ENCODE measurements at places on chromosomes 16 and 17.
A peak's percentile ranks its signal among the peaks of the same experiment; 100 is the strongest.

DNA sequence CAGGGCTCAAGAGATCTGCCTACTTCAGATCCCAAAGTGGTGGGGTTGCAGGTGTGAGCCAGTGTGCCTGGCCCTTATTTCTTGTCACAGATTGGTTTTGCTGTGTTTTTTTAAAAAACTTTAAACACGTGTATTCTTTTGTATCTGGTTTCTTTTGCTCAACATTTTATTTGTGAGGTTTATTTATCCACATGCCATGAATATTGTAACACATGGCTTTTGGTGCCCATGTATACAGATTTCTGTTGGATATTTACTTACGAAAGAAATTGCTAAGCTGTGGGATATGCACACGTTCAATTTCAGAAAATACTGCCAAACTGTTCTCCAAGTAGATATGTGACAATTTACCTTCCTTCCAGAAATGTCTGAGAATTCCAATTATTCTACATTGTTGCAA, 18.7 kb upstream of the IL34 start:
- no peak for DNase-seq

DNA sequence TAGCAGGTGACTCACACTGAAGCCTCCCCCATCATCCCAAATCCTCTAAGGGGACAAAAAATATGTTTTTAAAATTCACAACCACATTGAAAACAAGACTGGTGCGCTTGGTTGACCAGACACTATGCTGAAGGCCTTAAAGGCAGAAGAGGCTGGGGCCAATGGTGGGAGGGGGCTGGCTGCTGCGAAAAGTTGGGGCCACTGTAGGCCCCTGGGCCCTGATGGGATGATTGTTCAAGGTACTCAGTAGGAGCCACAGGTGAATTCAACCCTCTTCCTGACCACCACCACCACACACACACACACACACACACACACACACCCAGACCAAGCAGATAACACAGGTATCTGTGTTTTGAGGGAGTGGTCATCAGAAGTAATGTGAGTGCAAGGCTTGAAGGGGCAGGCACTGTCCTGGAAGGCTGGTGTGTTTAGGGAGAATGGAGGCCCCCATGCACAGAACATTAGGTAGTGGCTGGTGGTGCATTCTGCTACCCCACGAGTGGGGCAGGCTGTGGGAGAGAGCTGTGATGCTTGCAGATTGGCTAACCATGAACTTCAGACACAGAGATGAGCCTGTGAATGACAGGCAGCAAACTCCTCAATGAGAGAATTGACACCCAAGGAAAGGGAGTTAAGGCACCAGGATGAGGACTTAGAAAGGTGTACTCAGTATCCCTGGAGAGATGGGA, 55.0 kb downstream of the NT5M start:
- DNase-seq = no peak

- DNase-seq = no peak
Observed at GRCh38 chr17:20089756-20090547, 80.8 kb downstream of the SPECC1 start.

DNA sequence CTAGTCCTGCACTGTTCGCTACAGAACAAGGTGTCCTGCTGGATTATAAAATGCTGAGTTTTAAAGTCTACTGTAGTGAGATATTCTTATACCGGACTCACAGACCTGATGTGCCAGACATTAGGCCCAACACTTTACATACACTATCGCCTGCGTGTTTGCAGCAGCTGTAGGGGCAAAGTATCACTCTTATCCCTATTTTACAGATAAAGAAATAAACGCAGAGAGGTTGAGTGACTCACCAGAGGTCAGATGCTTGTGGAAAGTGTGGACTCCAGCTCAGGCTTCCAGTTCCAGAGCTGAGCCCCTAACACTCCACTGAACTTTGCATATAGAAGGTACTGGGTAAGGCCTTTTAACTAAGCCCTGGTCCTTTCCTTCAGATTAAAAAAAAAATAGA, 47.4 kb downstream of the PLXDC1 start:
- DNase-seq = no peak

DNA sequence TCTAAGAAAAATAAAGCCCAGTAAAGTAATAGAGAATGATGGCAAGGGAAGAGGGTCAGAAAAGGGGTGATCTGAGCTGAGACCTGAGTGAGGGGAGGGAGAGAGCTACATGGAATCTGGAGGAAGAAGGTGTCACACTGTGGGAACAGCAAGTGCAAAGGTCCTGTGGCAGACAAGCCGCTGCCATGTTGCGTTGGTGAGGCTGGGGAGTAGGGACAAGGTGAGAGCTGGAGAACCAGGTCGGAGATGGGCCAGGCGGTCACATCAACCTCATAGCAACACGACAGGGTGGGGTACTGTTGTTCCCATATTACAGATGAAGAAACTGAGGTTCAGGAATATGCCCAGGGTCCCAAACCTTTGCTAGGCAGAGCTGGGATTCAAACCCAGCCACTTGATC, 16.6 kb upstream of the CALB2 start:
- DNase-seq = no peak

GRCh38 chr16:15644267-15644961, 1.5 kb upstream of the MARF1 start:
- DNase-seq = no peak

DNA sequence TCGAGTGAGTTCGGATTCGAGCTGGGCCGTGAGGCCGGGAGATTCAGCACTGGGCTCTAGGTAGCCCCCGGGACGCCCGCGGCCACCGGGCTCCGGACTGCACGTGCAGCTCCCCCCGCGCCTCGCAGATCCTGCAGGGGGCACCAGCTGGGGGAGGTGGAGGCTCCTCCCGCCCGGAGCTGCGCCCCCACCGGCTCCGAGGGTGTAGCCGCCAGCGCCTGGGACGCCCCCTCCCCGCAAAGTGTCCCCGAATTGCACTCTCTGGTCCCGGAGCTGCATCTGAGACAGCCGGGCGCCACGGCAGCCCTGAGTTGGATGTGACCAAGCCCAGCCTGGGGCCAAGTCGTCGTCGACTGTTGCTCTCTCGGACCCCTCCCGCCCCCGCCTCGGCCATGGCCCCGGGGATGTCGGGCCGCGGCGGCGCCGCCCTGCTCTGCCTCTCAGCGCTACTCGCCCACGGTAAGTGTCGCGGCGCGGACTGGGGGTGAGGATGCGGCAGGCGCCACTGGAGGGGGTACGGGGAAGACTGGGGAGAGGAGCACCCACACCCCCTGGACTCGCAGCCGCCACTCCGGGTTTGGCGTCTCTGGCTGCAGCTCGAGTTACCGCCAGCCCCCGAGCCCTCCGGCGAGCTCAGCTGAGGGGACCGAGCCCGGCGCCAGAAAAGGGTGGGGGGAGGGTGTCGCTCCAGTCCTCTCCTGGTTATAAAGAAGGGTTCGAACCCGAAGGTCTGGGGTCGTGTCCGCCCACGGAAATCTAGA, 1.5 kb downstream of the TMEM132E start:
- DNase-seq = no peak

DNA sequence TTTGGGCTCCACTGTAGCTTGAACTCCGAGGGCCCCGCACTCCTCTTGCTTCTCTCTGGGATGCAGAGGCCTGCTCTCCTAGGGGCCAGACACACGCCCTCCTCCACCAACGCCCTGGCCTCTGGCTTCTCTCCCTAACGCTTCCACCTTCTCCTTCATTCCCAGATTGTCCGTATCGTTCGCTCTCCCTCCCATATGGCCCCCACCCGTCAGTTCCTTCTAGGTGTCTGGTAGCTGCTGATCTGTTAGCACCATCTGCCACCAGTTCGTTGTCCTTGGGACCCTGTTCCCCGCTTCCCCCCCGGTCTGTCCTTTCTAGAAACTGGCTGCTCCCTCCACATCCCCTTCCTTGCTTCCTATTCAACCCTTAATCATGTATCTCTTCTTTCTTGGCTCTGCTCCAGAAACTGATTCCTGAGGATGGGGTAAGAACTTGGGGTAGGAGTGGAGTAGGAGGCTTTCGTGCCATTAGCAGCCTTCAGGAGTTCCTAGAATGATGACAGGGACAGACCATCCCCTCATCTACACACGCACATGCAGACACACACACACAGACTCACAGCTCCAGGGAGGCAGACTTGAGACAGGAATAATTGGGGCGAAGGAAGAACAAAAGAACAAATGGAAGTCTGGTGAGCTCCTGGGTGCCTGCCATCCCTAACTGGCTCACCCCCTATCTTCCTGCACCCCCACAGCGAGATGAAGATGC, 4.3 kb downstream of the ATP1B2 start:
- DNase-seq = no peak

DNA sequence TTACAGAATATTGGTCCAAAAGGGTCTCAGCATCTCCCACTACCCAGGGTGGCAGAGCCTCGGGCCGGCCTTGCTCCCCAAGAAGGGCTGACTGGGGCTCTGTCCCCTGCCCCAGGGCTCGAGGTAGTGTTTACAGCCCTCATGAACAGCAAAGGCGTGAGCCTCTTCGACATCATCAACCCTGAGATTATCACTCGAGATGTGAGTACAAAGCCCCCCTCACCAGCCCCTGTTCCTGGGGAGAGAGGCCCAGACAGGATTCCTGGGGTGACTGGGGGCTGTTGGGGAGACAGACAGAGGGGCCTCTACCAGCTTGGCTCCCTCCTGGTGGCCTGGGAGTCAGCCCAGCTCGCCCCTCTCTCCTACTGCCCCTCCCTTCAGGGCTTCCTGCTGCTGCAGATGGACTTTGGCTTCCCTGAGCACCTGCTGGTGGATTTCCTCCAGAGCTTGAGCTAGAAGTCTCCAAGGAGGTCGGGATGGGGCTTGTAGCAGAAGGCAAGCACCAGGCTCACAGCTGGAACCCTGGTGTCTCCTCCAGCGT, 6.1 kb upstream of the NLRC5 start:
- DNase-seq = peak; percentile 31

- no peak for DNase-seq
Observed at GRCh38 chr17:13995856-13996271, 73.4 kb upstream of the COX10 start.

- no peak for DNase-seq
Observed at GRCh38 chr16:22018559-22018958, 10.6 kb downstream of the MOSMO start.

DNA sequence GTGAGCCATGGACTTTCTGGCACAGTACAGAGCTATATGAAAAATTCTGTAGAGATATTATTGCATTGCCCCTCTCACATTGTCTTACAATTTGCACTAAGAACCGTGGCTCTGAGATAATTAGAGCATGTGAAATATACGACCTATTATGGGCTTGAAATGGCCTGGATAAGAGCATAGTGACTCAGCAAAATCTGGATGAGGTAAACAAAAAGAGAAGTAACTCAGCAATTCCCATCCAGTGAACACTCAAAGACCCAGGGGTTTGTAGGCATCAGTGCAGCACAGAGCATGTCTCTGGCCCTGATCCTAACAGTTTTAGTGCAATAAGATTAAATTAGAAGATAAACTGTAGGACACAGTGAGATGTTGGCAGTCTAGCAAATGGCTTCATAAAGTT, 317.2 kb upstream of the MYOCD start:
- no peak for DNase-seq

- DNase-seq = no peak
Observed at GRCh38 chr16:51500306-51500705, 349.2 kb upstream of the SALL1 start.

GRCh38 chr16:4338125-4338582, 13.0 kb downstream of the PAM16 start:
- no peak for DNase-seq

- no peak for DNase-seq
Observed at GRCh38 chr16:30053376-30054015, 12.1 kb upstream of the ALDOA start.

DNA sequence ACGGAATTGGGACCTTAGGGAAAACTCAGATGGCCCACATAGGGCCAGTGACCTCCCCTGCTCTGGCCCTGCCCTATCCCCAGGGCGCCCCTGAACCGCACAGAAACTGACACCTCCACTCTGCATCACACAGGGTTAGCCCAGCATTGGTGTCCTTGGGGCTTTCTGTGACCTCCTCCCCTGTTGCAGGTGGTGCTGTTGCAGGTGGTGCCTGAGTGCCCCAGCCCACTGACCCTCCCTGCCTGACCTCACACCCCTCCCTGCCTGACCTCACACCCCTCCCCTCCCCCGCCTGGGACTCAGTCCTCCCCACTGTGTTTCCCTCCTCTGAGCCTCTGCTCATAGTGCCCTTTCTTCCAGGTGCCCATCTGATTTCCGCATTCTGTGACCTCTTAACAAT, 21.4 kb downstream of the TNFRSF13B start:
- DNase-seq = no peak

DNA sequence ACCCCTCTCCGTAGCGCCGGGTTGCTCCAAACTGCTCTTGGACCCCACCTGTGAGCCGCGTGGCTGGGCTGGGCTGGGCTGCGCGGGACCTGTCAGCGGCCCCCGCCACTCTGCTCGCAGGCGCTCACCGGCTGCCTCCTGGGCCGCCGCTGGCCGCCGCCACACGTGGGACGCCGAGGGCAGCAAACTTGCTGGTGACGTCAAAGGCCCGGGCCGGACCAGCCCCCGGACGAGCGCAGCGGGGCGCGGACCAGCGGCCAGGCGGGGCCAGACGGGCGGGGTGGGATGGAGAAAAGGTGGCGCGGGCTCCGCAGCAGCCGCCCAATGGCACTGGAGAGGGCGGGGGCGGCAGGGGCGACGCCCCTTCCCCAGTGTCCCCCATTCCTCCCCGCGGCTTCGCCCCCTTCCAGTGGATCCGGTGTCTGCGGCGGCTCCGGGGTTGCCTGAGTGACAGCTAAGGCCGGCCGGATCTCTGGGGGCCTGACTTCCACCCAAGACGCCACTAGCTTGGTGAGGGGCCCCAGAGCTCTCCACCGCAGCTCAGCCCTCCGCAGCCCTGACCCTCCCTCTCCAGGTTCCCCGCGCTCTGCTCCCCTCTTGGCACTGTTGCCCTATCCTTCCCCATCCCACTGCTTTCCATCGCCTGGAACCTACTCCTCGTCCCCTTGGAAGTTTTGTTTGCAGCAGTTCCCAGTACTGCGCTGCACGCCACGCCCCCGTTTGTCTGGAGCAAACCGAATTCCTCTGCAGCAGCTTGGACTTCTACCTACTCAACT, at the start of gene HS3ST3A1:
Gene HS3ST3A1, minus strand, starts transcription at position 154 of the 776 bp plus-strand sequence. CDS start 800 bp downstream, outside the sequence.
- peak; percentile 2 for DNase-seq

- DNase-seq = no peak
Observed at GRCh38 chr16:56068314-56068713, 123.0 kb upstream of the GNAO1 start.

- DNase-seq = no peak
Observed at GRCh38 chr17:1713878-1714426, 3.8 kb upstream of the TLCD2 start.

DNA sequence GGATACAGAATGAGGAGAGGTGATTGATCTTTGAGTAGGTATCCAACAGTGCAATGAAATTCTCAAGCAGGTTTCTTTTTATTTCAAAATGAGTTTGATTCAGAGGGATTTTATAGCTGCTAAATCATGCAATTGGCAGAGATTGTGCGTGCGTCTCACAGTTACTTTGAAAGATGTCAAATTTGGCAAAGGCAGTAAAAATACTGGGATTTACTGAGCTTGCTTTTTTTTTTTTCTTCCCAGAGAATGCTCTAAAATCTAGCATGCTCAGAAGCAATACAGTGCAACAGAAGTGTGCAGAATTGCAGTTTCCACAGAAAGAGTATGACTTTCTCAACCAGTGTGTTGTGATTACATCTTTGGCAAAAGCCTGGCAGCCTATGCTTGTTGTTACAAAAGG, 410.7 kb upstream of the GOT2 start:
- no peak for DNase-seq

GRCh38 chr17:8237175-8237574, 10.7 kb downstream of the CTC1 start:
- DNase-seq = no peak

All from CD8-positive, alpha-beta memory T cell (primary cell).